T-cell (primary cell): ENCODE measurements at places on chromosomes 6 and 20. TPM values are rescaled to one million over a fixed set of nuclear protein-coding genes. Genes with fewer than 3 reads are reported as not detected.
A peak's percentile ranks its signal among the peaks of the same experiment; 100 is the strongest.

The OPRM1 gene
- total RNA-seq: not detected

DNA sequence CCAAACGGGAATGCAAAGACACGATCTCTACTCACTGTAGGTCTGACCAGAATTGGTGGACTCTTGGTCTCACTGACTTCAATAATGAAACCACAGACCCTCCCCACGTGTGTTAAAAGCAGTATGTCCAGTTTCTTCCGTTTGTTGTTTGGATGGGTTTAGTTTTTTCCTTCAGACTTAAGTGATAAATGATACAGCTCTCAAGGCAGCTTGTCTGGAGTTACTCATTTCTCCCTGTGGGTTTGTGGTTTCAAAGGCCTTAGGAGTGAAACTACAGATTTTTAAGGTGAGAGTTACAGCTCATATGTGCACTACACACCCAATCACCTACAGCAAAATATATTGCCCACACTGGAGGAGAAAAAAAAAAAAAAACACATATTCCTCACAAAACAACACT is 86.7 kb upstream of the STMND1 start:
- DNase-seq: no peak
- no peaks in the 10 kb centered on the region for H3K4me1 ChIP-seq
- peaks cover 17% of the 10 kb centered on the region for H3K27me3 ChIP-seq
- H3K4me3 ChIP-seq: peak overlapping the region; percentile 8

The ECHDC1 gene
- total RNA-seq: 39.2 TPM

The MUC22 gene
- total RNA-seq: not detected

GRCh38 chr6:28816909-28817807 is 106.6 kb downstream of the TRIM27 start:
- no peak for DNase-seq
- no peaks in the 10 kb centered on the region for H3K36me3 ChIP-seq
- H3K4me1 ChIP-seq: no peaks in the 10 kb centered on the region
- H3K4me3 ChIP-seq: no peak overlapping the region
- no peak overlapping the region for H3K27ac ChIP-seq

DNA sequence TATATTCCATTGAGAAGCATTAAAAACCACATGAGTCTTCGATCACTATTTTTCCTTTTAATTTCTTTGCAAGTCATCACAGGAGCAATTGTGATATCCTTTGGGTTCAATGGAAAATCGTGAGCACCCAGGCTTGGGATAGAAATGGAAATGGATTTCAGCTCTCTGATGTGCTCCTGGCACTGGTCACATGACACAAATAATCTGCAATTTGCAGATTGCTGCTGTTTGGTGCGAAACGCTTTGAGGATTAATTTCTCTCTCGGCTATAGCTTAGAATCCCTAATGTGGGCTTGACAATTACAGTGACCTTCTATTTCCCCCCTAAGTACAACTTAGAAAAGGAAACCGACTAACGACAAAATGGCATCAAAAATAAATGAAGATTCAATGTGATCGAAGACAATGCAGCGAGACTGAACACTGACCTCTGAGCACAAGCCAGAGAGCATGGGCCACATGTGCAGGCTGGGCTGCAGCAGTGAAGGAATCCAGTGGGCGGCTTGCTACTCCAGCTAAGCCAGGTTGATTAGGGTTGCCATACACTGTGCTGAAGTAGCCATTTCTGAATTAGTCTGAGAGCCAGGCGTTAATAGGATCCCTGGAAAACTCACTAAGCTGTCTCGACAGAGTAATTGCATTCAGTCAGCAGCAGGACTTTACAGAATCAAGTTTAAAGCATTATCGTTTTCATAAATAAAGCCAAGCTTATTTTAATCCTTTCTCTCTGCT is 301.8 kb upstream of the AGPAT4 start:
- H3K27ac ChIP-seq: no peak overlapping the region
- no peaks in the 10 kb centered on the region for H3K27me3 ChIP-seq
- DNase-seq: no peak
- H3K4me1 ChIP-seq: no peaks in the 10 kb centered on the region
- H3K4me3 ChIP-seq: no peak overlapping the region
